ENCODE measurements at places on chromosomes 3 and 15. TPM values are rescaled to one million over a fixed set of nuclear protein-coding genes. Genes with fewer than 3 reads are reported as not detected.

- DNase-seq, result no peak
These were observed 264.2 kb upstream of the TLE3 start for GRCh38 chr15:70361891-70362290.

- no peak for DNase-seq
These were observed 76.1 kb downstream of the REC114 start for GRCh38 chr15:73518876-73519733.

The DHFR2 gene
- total RNA-seq, result 13.7 TPM

The UROC1 gene
- total RNA-seq, result 0.07 TPM

The RHOV gene
- not detected for total RNA-seq
